ENCODE measurements at places on chromosomes 12 and 14.

DNA sequence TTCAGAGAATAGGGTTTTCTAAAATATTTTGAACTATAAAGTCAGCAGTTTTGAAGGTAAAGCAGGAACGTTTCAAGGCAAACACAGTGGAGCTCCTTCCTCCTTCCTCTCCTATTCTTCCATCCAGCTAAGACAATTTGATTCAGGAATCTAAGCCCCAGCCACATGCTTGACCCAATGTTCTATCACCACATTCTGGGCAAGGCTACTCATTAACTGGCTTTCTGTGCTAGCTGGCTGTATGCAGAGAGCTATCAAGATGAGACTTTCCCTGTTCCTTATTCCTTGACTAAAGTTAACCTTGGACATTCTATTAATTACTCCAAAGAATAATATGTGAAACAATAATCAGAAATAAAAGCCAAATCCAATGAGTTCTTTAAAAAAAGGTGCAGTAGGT lies 266.9 kb downstream of the NOVA1 start:
- DNase-seq = no peak

DNA sequence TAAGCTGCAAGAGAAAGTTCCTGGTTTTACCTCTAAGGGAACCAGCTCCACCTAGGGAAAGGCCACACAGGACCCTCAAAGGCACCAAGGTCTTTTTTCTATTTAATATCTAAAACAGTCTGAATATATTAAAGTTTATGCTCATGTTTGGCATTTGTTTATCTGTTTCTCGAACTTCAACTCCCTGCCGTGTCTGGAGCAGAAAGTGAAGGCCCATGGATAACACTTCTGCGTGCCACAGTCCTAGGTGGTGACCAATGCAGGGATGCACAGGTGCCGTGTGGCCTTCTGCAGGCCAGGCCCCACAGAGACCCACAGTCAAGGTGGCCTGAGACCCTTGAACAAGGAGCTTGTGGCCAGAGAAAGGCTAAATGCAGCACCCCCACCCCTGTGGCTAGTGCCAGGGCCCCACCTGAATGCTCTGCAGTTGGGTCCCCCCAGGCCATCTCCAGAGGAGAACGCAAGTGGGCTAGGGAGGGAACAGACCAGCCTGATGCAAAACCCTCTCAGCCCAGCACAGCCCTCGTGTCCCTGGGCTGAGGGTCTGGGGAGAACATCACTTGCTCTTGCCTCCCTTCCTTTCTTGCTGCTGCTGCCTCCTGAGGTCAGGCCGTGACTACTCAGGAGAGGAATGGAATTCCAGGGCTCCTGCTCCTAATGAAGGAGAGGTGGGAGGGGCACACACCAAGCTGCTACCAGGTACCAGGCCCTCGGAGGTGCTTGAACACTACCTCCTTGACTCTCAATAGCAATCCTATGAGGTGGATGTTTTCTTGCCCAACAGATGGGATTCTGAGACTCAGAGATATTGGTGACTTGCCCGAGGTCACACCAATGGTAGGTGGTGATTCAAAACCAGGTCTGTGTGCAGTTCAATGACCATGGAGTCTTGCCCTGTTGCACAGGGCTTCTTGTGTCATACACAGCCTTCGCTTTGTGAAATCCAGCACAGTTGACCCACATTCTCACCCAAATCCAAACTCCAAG lies 45.4 kb downstream of the PSMA6 start:
- no peak for DNase-seq

- DNase-seq = no peak
Measured at GRCh38 chr12:88698471-88698870, 118.2 kb upstream of the KITLG start.

- no peak for DNase-seq
Measured at GRCh38 chr12:57377103-57377840, 53.6 kb downstream of the R3HDM2 start.

DNA sequence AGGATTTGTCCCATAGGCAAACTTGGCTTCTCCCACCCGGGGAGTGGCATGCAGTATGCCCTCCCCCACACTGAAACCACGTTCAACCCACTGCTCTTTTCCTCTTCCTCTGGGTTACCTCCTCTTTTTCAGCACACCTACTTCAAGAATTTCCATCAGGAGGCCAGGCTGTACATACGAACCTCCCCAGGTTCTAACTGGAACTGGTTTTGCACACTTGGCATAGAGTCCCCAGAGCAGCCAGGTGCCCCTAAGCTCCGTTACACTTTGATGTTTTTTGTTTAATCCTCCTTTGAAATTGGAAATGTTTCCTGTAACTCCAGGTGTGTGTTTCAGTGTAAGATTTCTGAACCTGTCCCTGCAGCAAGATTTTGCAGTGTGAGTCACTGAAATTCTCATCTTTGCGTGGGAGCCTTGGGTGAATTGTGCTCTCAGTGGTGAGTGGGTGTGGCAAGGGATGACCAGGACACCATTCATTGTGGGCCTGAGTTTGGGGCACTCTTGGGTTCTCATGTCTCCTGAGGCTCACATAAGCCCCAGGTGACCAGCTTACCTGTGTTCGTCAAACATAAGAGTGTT lies 18.2 kb downstream of the CD9 start:
- no peak for DNase-seq

- no peak for DNase-seq
Measured at GRCh38 chr12:65307169-65307501, 28.7 kb downstream of the MSRB3 start.

DNA sequence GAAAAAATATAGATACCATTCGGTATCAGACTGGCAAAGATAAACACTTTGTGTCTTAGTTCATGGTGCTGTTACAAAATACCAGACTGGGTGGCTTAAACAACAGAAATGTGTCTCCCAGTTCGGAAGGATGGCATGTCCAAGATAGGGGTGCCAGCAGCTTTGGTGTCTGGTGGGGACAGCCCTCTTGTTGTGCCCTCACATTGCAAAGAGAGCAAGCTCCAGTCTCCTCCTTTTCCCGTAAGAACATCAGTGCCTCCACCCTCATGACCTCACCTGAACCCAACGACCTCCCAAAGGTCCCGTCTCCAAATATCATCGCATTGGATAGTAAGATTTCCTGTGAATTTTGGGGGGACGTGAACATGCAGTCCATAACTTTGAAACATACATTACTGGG lies 12.4 kb downstream of the ZBTB42 start:
- no peak for DNase-seq
